ENCODE measurements at places on chromosomes 4 and X.
A peak's percentile ranks its signal among the peaks of the same experiment; 100 is the strongest.

- DNase-seq: no peak
Measured at GRCh38 chr4:150023489-150023888, 54.8 kb upstream of the DCLK2 start.

DNA sequence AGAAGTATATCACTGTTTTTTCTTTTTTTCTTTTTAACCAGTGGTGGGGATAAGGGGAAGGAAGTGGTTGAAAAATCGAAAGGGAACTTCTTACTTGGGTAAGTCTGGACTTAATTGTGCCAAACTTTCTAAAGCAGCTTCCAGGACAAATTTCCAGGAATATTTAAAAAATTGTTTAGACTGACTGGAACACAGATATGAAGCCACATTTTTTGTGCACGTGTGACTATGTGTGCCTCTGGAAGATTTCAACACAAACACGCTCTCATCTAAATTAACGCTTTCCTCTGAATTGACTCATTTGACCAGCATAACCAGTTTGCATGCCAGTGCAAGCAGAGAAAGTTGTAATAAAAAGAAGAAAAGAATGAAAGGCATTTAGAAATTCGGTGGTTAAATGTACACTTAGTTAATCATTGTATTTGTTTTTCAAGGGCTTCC lies 18.8 kb upstream of the YTHDC1 start:
- DNase-seq: no peak

DNA sequence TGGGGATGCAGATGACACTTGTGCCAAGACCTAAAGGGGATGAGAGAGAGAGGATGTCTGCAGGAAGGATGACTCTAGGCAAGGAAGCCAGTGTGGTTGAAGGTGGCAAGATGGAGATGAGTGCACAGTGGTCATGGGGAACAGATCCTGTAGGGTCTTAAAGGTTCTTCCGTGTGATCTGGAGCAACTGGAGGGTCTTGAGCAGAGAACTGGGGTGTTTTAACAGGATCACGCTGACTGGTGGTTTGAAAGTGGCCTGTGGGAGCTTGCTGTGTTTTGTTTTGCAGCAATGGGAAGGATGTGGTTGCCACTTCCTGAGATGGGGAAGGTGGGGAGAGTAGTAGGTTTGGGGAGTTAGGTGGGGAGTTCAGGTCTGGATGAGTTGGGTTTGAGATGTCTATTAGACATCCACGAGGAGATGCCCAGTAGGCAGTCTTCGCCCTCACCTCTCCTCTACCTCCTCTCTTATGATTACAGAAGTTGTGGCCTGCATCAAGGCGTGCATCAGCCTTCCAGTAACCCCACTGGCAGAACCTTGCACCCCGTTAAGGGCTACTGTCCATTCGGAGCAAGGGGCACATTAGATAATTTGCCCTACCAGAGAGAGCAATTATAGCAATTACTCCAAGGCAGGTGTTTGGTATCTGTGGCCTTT lies 1.4 kb upstream of the STBD1 start:
- no peak for DNase-seq

- no peak for DNase-seq
Measured at GRCh38 chr4:139315221-139315675, 13.0 kb upstream of the NDUFC1 start.

GRCh38 chrX:129694805-129695204 lies 40.0 kb upstream of the APLN start:
- no peak for DNase-seq

DNA sequence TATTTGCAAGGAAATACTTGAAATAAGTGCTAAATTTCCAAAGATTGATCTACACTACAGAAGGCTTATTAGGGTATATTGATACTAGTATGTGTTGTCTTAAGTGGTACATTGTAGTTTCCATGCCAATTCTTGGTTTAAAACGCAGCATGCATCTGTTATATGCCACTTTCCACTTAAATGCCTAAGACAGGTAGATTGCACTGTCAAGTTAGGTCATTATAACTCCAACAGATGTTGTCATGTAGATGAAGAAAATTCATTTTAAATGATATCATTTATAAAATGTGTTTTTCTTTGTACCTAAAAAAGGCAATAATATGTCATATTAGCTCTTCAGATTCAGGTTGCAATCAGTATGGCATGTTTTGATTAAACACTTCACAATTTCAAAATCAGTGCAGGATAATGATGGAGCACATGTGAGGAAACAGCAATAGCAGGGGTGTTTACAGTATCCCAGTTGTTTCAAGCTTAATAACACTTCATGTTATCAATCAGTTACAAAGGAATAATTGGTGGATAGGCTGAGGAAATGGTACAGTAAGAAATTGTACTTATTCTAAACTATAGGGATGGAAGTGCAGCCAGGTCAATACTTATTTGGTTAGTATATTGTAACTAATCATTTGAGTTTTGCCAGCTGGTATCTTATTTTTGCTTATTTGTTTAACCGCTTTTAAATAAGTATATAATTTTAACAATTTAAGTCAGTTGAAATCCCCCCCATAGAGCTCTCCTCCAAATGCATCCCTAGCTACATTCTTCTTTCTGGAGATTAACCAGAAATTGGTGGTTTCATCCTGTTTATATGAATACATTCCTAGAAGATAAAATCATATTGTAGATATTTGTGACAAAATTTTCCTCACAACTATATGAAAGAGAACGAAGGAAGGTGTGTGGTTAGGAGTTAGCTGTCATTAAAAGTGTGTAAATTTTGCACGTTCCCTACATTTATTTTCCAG lies 454.4 kb upstream of the ATOH1 start:
- no peak for DNase-seq

GRCh38 chr4:36997727-36998126 lies 246.8 kb upstream of the NWD2 start:
- no peak for DNase-seq

GRCh38 chr4:4935974-4936373 lies 76.5 kb downstream of the MSX1 start:
- DNase-seq: no peak

GRCh38 chr4:169205075-169205743 lies 65.5 kb downstream of the SH3RF1 start:
- DNase-seq: no peak

DNA sequence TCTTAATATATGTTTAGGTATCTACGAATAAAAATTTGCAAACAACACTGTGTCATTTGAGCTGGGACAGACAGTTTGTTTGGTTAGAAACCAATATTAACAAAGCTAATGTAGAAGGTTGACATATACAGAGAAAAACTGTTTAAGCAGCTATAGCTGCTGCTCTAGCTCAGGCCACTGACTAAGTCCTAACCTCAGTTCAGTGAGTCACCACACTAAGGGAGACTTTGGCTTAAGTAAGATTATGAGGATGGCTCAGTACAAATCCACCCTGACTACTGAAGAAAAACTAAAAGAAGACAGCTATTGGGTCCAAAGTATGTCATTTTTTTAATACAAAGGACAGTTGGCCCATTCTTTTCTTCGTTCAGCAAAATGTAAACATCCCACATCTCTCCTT lies 717.3 kb upstream of the ACTRT1 start:
- DNase-seq: no peak

DNA sequence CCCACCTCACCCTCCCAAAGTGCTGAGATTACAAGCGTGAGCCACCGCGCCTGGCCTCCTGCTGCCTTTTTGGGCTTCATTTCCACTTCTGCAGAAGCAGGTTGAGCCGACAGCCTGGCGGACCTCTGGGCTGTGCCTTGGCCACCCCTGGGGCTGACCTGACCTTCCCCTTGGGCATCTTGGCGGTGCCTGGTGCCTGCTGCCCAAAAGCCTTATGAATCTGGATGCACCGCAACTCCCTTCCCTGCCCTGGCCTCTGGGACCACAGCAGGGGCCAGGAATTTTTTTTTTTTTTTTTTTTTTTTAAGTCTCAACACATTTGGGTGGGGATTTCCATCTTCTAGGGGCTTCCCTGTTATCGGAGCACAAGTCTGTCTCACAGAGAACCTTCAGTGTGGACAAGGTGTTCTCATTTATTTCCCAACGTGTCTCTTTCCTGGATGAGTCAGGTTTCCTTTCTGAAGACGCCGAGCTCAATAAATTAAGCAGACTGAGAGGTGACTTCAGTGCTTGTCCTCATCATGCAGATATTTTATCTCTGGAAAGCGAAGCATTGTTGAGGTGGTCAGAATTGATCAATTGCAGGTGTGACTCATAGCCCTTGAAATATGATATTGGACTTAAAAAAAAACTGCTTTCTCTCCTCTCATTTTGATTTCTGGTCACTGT lies 79.7 kb downstream of the SHROOM2 start:
- DNase-seq: peak; percentile 66

DNA sequence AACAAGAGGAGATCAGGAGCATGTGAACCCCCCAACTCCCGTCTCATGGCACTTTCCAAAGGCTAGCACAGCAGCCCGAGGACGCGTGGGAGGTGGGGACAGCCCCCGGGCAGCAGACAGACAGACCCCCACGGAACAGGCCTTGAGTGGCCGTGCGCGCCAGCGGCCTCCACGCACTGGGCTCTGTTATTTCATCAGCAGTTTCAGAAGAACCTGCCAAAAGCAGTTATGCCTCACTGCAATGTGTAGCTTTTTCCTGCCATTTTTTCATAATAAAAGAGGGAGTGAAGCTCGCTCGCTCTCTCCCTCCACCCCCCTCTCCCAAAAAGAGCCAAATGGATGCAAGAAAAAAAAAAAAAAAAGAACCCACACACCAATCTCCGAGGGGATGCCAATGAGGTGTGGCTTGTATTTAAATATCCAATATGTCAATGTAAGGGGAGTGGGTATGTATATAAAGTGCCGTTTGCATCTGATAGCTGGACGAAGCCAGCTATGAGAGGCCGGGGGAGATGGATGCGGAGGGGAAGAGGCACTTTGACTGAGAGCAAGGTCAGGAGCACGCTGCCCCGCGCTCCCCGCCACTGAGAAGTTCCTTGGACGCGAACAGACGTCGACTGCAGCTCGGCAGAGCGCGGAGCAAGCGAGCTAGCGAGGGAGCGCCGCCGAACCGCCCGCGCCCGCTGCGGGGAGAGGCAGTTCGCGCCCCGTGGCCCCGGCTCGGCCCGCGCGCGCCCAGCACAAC lies at the start of gene FGF16:
Gene FGF16, plus strand, starts transcription at position 482 of the 745 bp plus-strand sequence. CDS start 286 bp downstream, outside the sequence.
- peak; percentile 63 for DNase-seq

GRCh38 chr4:79235095-79235494 lies 90.8 kb downstream of the NAA11 start:
- no peak for DNase-seq

DNA sequence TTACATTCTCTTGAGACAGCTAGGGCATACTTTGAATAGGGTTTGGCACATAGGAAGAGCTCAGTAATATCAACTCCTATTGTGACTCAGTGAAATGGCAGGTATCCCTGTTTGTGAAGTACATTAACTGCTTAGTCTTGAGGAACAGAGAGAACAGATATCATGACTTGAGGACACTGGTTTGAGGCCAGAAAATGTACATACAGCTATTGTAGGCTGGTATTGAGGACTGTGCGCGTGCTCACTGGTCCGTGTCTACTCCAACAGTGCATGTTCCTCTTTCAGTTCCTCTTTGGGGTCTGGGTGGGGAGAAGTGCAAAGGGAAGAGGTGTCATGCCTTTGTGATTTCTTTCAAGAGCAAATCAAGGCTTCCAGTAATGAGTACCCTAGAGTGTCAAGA lies 34.6 kb upstream of the TBC1D9 start:
- DNase-seq: no peak

DNA sequence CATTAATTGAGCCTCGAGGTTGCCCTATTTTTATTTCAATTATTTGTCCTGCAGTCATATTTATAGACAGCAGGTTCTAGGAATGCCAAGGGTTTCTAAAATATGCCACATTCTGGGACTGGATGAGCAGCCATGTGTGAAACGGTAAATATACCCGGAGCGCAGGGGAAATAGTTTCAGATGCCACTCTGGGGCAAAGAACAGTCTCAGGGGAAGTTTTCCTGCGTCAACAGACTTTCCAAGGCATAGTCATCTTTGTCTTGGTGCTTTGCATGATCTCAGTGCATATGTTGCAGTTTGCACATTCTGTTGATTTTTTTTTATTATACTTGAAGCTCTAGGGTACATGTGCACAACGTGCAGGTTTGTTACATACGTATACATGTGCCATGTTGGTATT lies 71.0 kb downstream of the GPAT3 start:
- DNase-seq: no peak

DNA sequence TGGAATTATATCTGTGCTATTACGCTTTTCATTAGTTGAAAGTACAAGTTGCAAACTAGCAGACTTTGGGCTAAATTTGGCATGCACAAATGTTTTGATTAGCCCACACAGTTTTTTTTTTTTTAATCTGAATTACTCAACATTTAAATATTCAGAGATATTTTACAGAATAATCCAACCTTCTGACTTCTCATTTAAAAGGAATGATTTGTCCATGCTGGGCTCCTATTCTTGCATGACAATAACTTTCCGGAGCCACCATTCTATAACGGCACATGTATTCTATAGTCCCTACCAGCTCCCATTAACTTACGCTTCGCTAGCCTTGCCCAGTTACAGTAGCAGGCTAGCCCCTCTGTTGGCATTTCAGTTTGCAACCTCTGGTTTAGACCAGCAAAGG lies 219.3 kb upstream of the FTHL17 start:
- no peak for DNase-seq

- DNase-seq: peak; percentile 81
Measured at GRCh38 chrX:48945517-48946348, 11.7 kb downstream of the OTUD5 start.

GRCh38 chr4:23878912-23879732 lies 10.7 kb downstream of the PPARGC1A start:
- DNase-seq: no peak

GRCh38 chrX:134622813-134623185 lies 35.5 kb downstream of the PLAC1 start:
- DNase-seq: no peak

GRCh38 chr4:171348090-171348489 lies 465.1 kb upstream of the GALNTL6 start:
- no peak for DNase-seq

GRCh38 chr4:113761620-113762185 lies at the start of gene CAMK2D:
Gene CAMK2D, minus strand, starts transcription at chr4:113761738. Its CDS starts 670 bp downstream, at chr4:113761068.
- peak; percentile 76 for DNase-seq

DNA sequence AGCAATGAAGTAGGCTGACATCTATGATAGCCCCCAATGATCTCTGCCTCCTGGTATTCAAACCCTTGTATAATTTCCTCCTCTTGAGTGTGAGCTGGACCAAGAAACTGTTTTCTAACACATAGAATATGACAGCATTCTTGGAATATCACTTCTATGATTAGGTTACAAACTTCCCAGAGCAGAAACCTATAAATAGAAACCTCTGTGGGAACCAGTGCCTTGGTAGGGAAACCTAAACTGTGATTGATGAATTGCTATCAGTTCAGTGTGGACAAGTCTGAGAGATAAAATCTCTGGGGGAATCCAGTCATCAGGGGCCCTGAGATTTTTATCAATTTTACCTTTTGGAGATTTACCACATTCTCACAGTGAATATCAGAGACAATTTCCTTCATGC lies 756.5 kb upstream of the AGA start:
- no peak for DNase-seq

DNA sequence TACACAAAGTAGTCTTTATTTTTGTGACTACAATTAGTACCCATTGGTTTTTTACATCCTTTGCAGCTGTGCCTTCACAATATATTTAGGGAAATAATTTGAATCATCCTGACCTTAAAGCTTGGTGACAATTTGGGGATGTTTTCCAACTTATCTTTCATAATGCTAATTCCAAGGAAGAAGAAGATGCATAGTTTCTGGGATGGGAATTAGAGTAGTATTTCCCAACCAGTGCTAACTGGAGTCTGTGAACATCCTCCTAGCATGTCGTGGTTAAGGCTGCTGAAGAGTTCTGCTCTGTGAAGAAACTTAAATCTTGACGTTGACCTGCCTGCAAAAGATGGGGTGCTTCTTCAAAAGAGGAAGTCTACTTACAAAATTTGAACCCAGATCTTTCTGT lies 173.5 kb downstream of the ANK2 start:
- DNase-seq: no peak

All from H7 (cell line).